AG04449 (cell line): ENCODE measurements at places on chromosomes 2 and 18.

DNA sequence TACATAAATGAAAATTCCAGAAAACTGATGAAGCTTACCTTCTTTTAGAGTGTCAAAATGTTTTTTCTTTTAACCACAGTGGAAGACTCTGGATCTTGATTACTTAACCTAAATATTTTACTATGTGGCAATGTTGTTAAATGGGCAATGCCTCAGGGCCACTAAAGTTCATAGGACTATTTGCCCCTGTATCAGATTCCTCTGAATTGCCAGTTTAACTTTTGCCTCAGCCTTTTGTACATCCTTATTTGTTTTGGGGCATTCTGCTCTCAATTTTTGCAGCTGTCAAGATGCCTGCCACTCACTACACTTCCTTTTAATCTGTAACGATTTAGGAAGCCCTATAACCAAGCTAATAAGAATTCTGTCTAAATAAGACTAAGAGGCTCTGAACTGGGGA, 31.7 kb upstream of the SERTAD2 start:
- no peak for DNase-seq

- no peak for DNase-seq
These were observed 67.1 kb downstream of the PXDN start for GRCh38 chr2:1676913-1677820.

GRCh38 chr2:212737392-212738172, 199.0 kb upstream of the ERBB4 start:
- no peak for DNase-seq

DNA sequence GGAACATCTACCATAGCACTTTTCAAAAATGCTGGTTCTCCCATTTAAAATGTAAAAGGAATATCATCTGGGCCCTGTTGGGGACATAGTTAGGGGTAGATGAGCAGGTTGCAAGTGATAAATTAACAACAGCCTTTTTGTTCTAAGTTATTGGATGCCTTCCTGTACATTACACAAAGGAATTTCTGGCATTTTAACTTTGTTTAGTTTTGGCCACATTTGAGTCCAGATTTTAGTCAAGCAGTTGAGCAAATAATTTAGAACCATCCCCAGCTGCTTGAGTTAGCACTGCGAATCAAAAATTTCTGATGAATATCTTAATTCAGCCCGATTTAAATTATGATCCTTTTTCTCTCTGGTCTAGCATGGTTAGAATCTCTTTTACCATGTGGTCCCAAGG, 124.4 kb downstream of the TTC27 start:
- DNase-seq, result no peak

DNA sequence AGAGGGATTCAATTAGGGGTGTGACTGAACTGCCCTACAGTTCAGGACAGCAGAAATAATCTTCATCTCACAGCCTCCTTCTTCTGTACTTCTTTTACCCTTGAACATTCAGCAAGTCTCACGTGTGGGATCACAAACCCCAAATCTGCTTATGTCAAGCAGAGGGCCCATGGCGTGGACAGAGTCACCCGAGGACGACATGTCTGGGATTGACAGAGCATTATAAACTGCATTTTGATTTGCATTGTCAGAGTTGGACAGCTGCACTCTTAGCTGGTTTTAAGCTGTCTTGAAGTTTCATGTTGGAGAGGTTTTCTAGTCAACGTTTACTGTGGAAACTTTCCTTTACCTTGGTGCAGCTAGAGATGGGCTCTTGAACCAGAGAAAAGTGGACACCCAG, 26.4 kb downstream of the MGAT5 start:
- DNase-seq, result no peak

- no peak for DNase-seq
These were observed 32.6 kb downstream of the MTA3 start for GRCh38 chr2:42601076-42601475.

- DNase-seq, result no peak
These were observed 10.8 kb downstream of the ASXL2 start for GRCh38 chr2:25867396-25868003.

DNA sequence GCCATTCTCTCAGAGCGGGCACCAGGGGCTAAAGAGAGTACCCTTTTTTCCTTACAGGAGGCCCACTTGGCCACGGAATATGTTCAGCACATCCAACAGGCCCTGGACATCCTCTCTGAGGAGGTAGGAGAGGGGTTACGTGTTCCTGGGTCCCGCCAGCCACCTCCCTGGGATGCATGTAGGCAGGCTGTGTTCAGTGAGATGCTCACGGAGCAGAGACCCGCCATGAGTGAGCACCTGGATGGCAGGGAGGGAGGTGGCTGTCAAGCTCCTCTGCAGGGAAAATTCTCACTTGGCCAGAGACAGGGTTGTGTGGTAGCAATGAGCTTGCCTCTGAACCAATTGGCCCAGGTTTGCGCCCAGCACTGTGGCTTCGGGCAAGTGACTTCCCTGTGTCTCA, 123.1 kb upstream of the PPP1CB start:
- DNase-seq, result no peak

DNA sequence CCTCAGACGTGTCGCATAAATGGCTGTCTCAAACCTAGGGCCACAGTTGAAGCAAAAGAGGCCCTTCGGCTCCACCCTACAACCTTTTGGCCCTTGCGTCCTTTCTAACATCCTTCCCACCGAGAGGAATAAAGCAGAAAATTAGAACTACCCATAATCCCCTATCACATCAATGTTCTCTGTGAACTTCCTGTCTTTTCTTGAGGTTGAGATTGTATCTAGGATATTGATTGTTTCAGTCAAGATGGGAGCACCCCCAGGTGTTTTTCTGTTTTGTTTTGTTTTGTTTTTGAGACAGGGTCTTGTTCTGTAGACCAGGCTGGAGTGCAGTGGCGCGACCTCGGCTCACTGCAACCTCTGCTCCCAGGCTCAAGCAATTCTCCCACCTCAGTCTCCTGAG, 23.6 kb downstream of the INPP5D start:
- no peak for DNase-seq

DNA sequence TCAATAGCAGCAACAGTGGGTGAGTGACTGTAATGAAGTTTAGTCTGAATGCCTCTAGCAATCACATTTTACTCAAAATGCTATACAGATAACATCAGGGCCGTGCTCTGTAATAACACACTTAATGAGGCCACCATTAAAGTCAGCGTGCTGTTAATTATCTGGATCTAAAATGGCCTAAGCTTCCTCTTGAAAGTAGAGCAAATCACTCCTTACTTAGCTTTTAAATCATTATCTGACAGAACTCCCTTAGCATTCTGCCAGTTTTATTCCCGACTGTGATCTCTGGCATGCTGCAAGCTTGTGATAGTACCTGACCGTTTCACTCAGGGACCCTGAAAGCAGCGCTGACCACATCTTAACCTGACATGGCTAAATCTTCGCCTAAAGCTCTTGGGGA, 9.0 kb downstream of the RPS7 start:
- DNase-seq, result no peak

DNA sequence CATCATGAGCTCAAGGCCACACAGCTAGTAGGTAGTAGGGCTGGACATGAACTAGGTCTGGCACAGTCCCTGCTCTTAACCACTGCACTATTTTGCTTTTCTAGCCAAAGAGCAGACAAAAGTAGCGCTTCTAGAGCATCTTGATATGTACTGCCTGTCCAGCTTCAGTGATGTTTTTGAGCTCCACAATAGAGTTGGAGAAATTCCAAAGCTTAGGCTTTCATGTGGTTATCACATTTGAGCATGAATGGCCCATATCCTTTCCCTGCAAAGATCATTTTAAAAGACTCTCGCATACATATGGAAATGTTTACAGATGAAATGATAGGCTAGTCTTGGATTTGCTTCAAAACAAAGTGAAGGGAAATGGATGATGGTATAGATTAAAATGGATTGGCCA, 128.7 kb downstream of the MAP3K20 start:
- DNase-seq, result no peak

- DNase-seq, result no peak
These were observed 82.1 kb downstream of the ETAA1 start for GRCh38 chr2:67479261-67479660.

DNA sequence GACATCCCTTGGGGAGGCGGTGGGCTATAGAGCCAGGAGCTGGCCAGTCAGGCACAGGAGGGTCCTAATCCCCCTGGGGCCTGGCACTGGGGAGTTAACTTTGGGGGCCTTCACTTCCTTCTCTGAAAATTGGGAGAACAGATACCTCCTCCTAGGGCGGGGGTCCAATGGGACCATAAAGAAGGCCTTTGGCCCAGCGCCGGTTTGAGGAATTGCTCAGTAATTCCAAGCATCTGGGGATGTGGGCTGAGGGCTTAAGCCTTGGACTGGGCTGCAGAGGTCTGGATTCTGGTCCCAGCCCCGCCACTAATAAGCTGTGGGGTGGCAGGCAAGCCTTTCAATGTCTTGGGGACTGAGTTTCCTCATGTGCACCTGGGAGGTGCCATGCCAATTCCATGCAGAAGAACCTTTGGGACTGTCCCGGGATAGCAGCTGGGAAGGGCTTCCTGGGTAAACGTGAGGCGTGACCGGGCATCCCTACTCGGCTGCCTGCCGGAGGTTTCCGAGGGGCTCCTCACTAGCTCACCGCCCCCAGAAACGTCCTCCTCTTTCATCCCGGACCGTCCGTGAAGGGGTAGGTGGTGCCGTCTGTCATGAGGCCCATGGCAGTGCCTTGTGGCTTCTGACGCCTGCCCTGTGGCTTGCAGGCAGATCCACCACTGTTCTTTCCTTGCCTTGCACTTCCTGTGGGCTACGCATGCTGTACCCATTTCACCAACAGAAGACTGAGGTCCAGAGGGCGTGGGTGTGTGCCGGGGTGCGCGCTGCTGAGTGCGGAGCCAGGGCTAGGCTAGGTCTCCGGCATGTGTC, 67.4 kb upstream of the HPCAL1 start:
- no peak for DNase-seq
